ENCODE measurements at places on chromosomes 13 and 19.

- no peak for DNase-seq
Measured at GRCh38 chr13:30163441-30163840, 143.9 kb downstream of the KATNAL1 start.

GRCh38 chr19:3982701-3983541, 2.3 kb downstream of the EEF2 start:
- DNase-seq = no peak

- DNase-seq = no peak
Measured at GRCh38 chr13:41567363-41567762, 110.0 kb downstream of the RGCC start.

- DNase-seq = no peak
Measured at GRCh38 chr19:45003485-45003884, 2.2 kb downstream of the RELB start.
